ENCODE measurements at places on chromosomes 2 and 18.

DNA sequence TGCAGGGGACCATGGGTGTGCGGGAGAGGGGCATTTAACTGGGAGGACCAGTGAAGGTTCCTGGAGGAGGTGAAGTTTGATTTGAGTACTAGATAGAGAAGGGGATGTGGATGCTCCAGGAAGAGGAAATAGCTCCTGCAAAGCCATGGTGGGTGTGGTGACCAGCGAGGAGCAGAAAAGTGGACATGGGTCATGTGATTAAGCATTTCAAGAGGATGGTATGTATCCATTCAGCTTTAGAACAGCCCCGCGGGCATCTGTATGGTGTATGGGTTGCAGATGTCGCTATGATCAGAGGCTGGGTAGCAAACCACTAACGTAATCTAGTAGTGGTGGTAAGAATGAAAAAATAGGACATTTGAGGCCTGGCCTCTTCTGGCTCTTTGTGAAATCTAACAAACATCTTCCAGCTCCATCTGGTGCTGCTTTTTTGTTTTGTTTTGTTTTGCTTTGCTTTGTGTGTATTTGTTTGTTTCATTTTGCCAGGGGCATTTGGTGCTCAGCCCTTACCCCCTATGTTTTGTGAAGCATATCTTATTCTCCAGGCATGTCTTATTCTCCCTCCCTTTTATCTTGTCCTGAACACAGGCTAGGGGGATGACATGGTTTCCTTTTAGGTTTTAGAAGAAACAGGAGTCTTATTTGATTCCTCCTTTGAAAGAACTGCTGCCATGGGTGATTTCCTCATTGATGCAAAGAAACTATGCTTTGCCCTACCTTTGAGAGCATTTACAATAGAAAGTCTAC, 226.1 kb downstream of the LRRTM1 start:
- DNase-seq = no peak

GRCh38 chr2:151640087-151640486, 94.2 kb downstream of the NEB start:
- no peak for DNase-seq

- DNase-seq = no peak
Observed at GRCh38 chr2:190746971-190747761, 98.3 kb downstream of the NAB1 start.

DNA sequence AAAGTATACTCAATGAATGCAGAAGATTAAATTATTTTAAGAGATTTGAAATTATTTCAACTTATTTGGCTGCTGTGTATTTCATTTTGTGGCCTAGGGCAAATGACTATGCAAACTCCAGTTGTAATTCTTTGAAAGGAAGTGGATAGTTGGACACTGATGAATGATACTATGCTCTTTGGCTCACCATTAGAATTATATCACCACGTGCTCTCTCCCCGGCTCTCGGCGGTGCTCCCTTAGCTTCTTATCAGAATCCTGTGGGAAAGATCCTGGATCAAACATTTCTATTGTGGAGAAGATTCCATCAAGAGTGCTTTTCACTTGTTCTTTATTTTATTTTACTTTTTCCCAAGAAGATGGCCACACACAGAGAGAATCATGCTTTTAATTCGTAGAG, 55.2 kb downstream of the ADCYAP1 start:
- no peak for DNase-seq
